ENCODE measurements at places on chromosomes 2 and 18.
A peak's percentile ranks its signal among the peaks of the same experiment; 100 is the strongest.

- no peaks in the 10 kb centered on the region for H3K27me3 ChIP-seq
- H3K4me3 ChIP-seq: no peak overlapping the region
- no peak for DNase-seq
- H3K4me1 ChIP-seq: no peaks in the 10 kb centered on the region
Observed at GRCh38 chr2:81672516-81672915, 1368.0 kb upstream of the LRRTM1 start.

DNA sequence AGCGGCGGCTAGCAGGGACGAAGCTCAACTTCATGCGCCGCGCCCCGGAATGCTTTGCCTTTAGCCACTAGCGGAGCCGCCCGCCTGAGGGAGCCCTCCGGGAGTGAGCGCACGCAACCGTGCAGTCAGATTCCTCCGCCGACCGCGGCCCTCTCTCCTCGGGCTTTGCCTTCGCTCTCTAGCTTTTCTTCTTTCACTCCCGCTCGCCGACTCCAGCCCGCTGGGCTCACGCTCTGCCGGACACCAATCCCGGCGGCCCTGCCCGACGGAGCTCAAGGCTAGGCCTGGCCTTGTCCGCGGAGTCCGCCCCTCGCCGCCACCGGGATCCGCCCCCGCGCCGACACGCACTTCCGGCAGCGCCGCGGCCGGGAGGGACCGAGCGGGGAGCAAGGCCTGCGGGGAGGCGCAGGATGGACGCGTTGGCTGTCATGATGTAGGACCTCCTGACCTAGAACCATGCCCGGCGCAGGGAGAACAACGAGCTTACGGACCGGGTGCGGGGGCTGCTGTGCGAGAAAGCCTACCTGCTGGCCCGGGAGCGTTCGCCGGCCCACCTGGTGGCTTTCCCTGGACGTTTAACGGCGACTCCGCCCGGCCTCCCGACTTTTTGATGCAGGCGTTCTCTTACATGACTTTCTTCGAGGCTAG lies 40.8 kb upstream of the AKAIN1 start:
- peaks cover 21% of the 10 kb centered on the region for H3K36me3 ChIP-seq
- H3K27me3 ChIP-seq: no peaks in the 10 kb centered on the region
- no peaks in the 10 kb centered on the region for H3K4me1 ChIP-seq
- DNase-seq: peak; percentile 88
- H3K27ac ChIP-seq: peak overlapping the region; percentile 98

GRCh38 chr18:53752781-53753367 lies 471.6 kb downstream of the MBD2 start:
- H3K27me3 ChIP-seq: no peaks in the 10 kb centered on the region
- H3K4me1 ChIP-seq: no peaks in the 10 kb centered on the region
- no peak for DNase-seq
- no peak overlapping the region for H3K27ac ChIP-seq
- no peaks in the 10 kb centered on the region for H3K36me3 ChIP-seq

DNA sequence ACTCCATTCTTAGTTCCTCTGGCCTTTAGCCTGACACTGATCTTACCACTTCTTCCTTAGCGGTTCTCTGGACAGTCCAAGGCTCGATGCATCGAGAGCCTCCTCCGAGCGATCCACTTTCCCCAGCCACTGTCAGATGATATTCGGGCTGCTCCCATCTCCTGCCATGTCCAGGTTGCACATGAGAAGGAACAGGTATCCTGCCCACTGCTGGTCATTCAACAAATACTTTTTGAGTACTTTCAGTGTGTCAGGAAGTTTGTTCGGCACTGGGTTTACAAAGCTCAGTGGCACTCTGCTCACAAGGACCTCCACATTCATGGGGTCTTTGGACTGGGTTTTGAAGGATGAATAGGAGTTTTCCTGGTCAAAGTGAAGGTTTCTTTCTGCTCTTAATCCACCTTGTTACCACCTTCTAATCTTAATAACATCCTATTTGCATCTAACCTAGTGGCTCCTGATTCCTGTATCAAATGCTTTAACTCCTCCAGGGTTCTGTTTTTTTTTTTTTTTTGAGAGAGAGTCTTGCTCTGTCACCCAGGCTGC lies 25.8 kb downstream of the GCKR start:
- DNase-seq: no peak
- H3K36me3 ChIP-seq: no peaks in the 10 kb centered on the region
- no peaks in the 10 kb centered on the region for H3K27me3 ChIP-seq
- H3K4me1 ChIP-seq: no peaks in the 10 kb centered on the region
- H3K4me3 ChIP-seq: no peak overlapping the region

DNA sequence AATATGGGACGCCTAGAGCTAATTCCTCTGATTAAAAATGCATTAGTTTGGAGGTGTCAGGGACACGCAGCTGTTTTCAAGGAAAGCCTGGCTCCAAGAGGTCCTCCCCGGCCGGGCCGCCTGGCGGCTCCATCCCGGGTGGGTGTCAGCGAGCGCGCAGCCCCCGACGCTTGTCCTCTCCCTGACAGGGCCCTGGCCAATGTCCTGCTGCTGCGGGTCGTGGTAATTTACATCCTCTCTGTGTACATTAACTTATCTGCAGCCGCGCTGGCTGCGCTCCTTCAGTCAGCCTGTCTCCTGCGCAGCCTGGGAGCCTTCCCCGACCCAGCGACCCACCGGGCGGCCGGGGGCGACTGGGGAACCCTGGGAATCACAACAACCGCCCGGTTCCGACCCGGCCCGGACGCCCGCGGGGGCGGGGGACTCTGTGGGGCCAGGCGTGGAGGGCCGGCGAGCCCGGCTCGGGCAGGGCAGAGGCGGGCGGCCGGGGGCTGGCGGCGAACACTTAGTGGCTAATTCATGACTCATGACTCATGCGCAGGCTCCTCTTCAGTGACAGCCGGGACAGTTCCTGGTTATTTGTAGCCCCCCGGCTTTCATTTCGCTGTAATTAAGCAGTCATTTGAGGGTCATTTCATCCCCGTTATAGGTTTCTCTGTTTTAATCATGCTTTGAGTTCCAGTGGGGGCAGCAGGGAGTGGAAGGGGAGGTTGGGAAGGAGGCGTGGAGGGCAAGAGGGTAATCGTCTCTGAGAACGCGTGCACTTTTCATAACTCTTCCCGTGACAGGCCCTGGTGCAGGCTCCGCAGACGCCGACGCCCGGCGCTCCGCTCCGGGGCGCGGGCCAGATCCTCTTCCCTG lies 141.9 kb upstream of the CTAGE1 start:
- peak overlapping the region; percentile 59 for H3K4me3 ChIP-seq
- no peaks in the 10 kb centered on the region for H3K27me3 ChIP-seq
- peak; percentile 91 for DNase-seq
- H3K4me1 ChIP-seq: peaks cover 13% of the 10 kb centered on the region

DNA sequence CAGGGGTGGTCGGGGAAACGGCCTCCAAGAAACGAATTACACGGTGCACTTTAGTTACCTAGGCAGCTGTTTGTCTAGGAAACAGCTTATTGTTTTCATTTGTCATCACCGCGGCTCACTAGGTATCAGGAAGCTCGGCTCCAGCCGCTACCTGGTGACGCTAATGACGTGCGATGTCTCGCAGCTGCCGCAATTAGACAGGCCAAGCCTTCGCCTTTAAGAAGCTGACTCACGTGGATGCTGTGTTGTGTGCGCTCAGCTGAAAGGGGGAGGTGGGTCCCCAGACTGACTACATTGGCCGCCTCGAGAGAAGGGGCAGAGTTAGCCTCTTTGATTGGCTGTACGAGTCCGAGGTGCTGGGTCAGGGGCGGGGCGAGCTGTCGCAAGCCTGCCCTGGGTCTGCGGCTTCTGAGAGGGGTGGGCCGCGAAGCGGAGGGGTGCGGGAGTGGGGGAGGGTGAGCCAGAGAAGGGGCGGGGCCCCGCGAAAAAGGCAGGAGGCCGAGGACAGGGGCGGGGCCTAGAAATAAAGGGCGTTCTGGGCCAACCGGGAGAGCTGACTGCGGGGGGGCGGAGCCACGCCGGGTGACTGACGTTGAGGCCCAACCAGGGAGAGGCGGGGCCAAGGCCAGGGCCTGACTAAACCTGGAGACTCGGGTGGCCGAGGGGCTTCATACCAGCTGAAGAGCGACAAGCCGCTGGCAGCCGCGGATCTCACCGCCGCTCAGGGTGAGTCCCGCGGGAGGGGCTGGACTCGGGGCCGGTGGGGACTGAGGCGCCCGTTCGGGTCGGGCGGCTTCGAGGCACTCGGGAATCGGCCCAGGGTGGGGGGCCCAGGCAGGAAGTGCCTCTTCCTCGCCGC lies at the start of gene YPEL5:
Gene YPEL5, plus strand, starts transcription at position 671 of the 859 bp plus-strand sequence. CDS start 9,645 bp downstream, outside the sequence.
- peaks cover 8% of the 10 kb centered on the region for H3K36me3 ChIP-seq
- peak; percentile 100 for DNase-seq
- peaks cover 35% of the 10 kb centered on the region for H3K4me1 ChIP-seq
- peak within 1 kb of the TSS; percentile 99 for H3K27ac ChIP-seq
- H3K4me3 ChIP-seq: peak within 1 kb of the TSS; percentile 100
- no peaks in the 10 kb centered on the region for H3K27me3 ChIP-seq

GRCh38 chr18:23207191-23207955 lies 72.1 kb downstream of the CABLES1 start:
- H3K4me3 ChIP-seq: no peak overlapping the region
- no peaks in the 10 kb centered on the region for H3K4me1 ChIP-seq
- H3K27me3 ChIP-seq: no peaks in the 10 kb centered on the region
- DNase-seq: no peak
- no peaks in the 10 kb centered on the region for H3K36me3 ChIP-seq
- no peak overlapping the region for H3K27ac ChIP-seq

- no peaks in the 10 kb centered on the region for H3K27me3 ChIP-seq
- DNase-seq: no peak
- no peaks in the 10 kb centered on the region for H3K4me1 ChIP-seq
- H3K36me3 ChIP-seq: no peaks in the 10 kb centered on the region
- H3K27ac ChIP-seq: no peak overlapping the region
- no peak overlapping the region for H3K4me3 ChIP-seq
Observed at GRCh38 chr2:84801811-84802210, 79.1 kb downstream of the TRABD2A start.

DNA sequence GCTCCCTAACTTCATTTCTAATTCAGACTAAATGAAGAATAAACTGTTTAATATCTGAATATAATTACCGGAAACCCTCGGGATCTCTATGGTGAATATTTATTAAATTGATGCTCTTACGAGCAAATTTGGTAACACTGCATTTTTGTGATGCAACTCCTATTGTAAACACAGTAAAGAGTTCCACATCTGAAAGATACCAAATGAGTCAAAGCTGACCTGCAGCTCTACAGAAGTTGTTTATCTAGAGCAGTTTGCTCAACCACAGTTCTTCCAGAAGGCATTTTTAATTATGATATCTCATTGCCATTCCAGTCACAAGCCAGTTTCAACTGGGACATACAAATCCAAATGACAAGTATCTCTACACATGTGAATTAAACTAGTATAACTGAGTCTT lies 129.7 kb downstream of the PKP4 start:
- H3K27ac ChIP-seq: no peak overlapping the region
- no peak for DNase-seq
- no peaks in the 10 kb centered on the region for H3K4me1 ChIP-seq
- H3K27me3 ChIP-seq: no peaks in the 10 kb centered on the region
- no peak overlapping the region for H3K4me3 ChIP-seq

DNA sequence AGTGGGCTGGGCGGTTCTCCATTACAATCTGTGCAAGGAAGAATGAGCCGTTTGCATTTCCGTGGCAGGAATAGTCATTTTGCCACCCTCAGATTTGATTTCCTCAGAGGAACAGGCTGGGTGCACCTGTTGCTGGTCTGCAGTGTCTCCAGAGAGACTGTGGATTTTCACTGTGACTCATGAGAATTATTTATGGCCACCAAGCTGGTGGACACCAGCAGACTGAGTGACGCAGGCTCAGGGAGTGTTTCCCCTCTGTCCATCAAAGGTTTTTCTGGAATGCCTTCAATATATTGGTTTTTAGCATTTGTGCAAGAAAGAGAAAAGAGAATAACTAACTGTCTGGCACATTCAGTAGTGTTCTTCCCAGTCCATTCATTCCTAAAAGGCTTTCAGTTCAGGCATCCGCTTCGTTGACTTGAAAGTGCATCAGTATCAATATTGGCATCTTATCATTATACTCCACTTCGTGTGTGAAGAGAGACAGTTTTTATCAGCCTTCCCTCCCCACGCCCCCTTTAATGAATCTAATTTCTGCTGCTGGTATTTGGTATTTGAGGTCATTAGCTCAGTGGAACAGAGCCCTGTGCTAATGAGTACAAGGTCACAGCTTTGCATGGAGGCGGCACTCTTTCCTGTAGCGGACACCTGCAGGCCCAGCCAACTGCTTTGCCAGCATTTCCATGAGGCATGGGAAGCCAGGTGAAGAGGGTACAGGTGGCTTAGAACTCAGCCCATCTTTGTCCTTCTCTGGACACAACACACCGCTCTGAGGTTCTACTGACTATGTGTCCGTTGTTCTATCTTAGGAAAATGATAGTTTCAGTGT lies 39.9 kb downstream of the PRKCE start:
- DNase-seq: no peak
- H3K4me1 ChIP-seq: no peaks in the 10 kb centered on the region
- no peaks in the 10 kb centered on the region for H3K36me3 ChIP-seq
- H3K4me3 ChIP-seq: no peak overlapping the region

GRCh38 chr18:6628187-6628586 lies 101.3 kb upstream of the ARHGAP28 start:
- H3K36me3 ChIP-seq: no peaks in the 10 kb centered on the region
- no peaks in the 10 kb centered on the region for H3K27me3 ChIP-seq
- peaks cover 11% of the 10 kb centered on the region for H3K4me1 ChIP-seq
- H3K27ac ChIP-seq: no peak overlapping the region
- no peak overlapping the region for H3K4me3 ChIP-seq
- DNase-seq: no peak

GRCh38 chr2:219570194-219570923 lies 980 bp downstream of the OBSL1 start:
- H3K4me1 ChIP-seq: no peaks in the 10 kb centered on the region
- peak overlapping the region; percentile 89 for H3K27ac ChIP-seq
- H3K36me3 ChIP-seq: no peaks in the 10 kb centered on the region
- no peak for DNase-seq

DNA sequence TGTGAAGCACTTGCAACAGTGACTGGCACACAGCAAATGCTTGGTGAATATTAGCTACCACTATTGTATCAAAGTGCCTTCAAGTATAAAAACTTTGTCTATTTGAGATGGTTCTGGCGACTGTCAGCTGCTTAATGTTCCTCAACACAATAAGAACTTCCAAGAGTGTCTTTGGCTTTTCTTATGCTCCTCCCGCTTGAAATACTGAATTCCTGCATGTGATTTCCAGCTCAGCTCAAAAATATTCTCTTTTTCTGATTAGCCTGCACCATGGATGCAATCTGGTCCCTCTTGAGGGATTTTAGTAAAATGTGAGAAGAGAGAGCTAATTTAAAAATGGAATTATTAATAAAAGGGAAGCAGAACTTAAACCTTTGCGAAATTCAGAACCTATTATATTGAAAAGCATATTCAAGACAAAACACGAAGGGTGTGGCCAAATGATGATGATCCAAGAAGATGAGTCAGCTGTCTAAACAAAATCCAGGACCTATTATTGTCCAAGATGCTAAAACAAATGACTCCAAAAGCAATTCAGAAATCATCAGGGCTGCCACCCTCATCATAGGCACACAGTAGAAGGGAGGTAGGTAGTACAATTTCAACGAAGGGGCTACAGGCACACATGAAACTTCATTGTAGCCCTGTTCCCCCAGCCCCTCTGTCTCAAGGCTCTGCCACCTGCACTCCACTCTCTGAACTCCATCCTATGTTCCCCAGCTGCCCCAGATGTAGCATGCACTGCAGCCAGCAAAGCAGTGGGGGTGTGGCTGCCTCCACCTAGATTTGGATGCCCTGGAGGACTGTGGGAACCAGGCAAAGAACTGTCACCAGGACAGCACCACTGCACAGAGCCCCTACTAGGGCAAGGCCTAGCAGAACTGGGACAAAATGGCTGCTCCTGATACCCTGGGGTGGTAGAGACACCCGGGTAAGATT lies 190.1 kb downstream of the ZNF385B start:
- H3K4me3 ChIP-seq: no peak overlapping the region
- peaks cover 2% of the 10 kb centered on the region for H3K4me1 ChIP-seq
- H3K27ac ChIP-seq: no peak overlapping the region
- no peak for DNase-seq
- no peaks in the 10 kb centered on the region for H3K27me3 ChIP-seq
- no peaks in the 10 kb centered on the region for H3K36me3 ChIP-seq
